Tracheal epithelial cell (primary cell): ENCODE measurements at places on chromosomes 5 and 9. TPM values are rescaled to one million over a fixed set of nuclear protein-coding genes. Genes with fewer than 3 reads are reported as not detected.

Gene HRCT1
- total RNA-seq, result 0.85 TPM in 1 of 2 replicates, not detected in the other

Gene ELL2
- 59.5 and 71.1 TPM in 2 replicates for total RNA-seq

Gene ADAMTS19
- not detected in 2 replicates for total RNA-seq

Gene PGM5
- total RNA-seq, result under 0.01 and 0.72 TPM in 2 replicates

Gene CCDC171
- total RNA-seq, result 1.1 and 1.9 TPM in 2 replicates

Gene CNTNAP3B
- total RNA-seq, result 4.6 and 9.8 TPM in 2 replicates

Gene ADRA1B
- total RNA-seq, result 1.2 TPM in 1 of 2 replicates, not detected in the other

Gene MGAT1
- total RNA-seq, result 76.1 and 81.4 TPM in 2 replicates

Gene FBP2
- total RNA-seq, result not detected in 2 replicates

Gene SLC6A3
- total RNA-seq, result not detected in 2 replicates

Gene MYO10
- 27.7 and 61.4 TPM in 2 replicates for total RNA-seq

Gene ATG10
- 11.3 and 13.7 TPM in 2 replicates for total RNA-seq

Gene RGS3
- 21.1 and 21.4 TPM in 2 replicates for total RNA-seq

Gene NMUR2
- not detected in 2 replicates for total RNA-seq

Gene KIF4B
- total RNA-seq, result not detected in 2 replicates

Gene PLAA
- 36.0 and 45.5 TPM in 2 replicates for total RNA-seq

Gene SPATA31C1
- not detected in 2 replicates for total RNA-seq

Gene ARL14EPL
- total RNA-seq, result not detected in 2 replicates

Gene ZNF618
- total RNA-seq, result 1.7 and 3.0 TPM in 2 replicates

Gene SLC22A4
- total RNA-seq, result under 0.01 and 2.9 TPM in 2 replicates
